ENCODE measurements at places on chromosomes 7 and 10.

GRCh38 chr7:15327001-15327400, 234.8 kb downstream of the AGMO start:
- no peak for DNase-seq

DNA sequence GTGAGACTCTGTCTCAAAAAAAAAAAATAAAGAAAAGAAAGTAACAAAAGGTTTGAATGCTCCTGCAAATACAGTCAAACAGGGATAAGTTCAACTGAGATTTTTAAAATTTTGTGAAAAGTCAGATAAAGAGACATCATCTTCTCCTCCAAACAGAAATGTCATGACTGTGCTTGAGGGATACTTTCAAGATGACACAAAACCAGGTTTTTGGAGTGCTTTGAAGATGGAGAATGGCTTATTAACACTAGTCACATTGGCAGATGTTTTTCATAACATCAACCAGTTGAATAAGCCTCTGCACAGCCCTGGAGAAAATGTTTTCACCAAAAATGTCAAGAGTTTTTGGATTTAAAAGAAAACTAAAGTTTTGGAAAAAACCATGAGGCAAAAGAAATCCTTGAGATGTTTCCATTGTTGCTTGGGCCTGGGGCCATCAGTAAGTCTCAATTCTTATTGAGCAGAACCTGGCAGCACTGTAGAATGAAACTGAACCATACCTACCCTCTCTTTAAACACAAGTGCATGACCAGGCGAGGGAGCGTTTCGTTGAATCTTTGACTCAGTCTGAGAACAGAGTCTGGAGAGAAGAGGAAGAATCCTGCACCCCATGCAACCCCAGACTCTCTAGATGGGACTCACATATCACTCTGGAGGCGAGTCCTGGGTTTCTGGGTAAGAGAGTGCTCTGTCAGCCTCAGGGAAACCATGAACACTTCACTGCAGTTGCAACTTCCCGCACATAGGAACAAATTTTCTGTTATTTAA, 37.4 kb upstream of the PRKCQ start:
- no peak for DNase-seq

DNA sequence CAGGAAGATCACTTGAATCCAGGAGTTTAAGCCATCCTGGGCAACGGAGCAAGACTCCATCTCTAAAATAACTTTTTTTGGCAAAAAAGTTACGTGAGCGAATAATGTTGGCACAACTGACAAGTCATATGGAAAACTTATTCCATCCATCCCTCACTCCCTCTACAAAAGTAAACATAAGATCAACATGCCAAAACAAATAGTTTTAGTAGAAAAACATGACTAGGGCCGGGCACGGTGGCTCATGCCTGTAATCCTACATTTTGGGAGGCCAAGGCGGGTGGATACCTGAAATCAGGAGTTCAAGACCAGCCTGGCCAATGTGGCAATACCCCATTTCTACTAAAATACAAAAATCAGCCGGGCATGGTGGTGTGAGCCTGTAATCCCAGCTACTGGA, 25.6 kb downstream of the SLC25A16 start:
- DNase-seq: no peak

DNA sequence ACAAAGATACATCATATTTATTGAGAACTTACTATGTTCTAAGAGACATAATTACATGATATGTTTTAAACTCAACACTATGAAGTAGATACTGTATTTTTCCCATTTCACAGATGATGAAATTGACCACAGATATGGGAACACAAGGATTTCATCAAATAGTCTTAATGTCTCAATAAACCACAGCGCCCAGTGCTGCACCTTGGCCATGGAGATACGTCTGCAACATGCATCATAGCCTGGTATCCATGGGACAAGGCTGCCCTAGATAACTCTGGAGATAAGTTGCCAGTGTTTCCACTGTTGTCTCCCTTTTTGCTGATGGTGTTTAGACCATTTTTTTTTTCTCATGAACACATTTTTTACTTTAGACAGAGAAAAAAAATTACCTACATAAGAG, 97.5 kb downstream of the GNAT3 start:
- DNase-seq: no peak

DNA sequence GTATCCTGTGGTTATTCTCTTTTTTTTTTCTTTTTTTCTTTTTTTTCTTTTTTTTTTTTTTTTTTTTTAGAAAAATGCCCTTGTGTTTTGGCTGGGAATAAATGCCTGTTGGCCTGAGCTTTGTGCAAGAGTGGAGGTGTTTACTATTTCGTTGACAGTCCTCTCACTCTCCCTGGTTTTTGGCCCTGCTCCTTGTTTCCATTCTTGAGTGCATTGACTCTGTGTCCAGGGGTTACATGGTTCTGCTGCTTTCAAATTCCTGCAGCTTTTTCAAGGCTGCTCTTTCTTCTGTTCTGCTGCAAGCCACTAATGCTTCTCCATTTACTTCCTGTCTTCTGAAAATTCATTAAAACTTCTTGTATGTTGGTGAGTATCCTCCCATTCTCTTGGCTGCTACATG, 59.7 kb upstream of the TBX20 start:
- DNase-seq: no peak

Data from Caki2 (cell line).